Fibroblast of lung (primary cell): ENCODE measurements at places on chromosomes 3 and 15.

DNA sequence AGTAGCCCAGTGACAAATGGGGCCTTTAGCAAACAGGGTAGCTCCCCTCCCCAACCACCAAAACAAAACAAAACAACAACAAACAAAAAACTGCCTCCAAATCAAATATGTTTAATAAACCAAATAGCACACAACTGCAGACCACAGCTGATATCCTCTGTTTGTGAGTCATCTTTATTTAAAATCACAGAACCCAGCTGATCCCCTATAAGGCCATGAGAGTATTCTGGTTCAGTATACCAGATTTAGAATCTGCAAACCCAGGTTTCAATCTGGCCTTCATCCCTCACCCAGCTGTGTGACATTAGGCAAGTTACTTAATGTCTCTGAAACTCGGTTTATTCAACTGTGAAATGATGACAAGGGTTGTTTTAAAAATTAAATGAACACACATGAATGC lies 124.5 kb downstream of the SUCLG2 start:
- peak; percentile 39 for DNase-seq

GRCh38 chr3:150751781-150752263 lies 11.1 kb downstream of the SIAH2 start:
- no peak for DNase-seq

GRCh38 chr3:81955878-81956277 lies 194.4 kb upstream of the GBE1 start:
- no peak for DNase-seq

- DNase-seq: no peak
Measured at GRCh38 chr15:82943176-82943575, 9.3 kb downstream of the HOMER2 start.

- DNase-seq: peak; percentile 80
Measured at GRCh38 chr3:161142486-161142885, 37.3 kb upstream of the B3GALNT1 start.

- DNase-seq: no peak
Measured at GRCh38 chr3:52608337-52608736, 71.9 kb downstream of the UQCC5 start.

DNA sequence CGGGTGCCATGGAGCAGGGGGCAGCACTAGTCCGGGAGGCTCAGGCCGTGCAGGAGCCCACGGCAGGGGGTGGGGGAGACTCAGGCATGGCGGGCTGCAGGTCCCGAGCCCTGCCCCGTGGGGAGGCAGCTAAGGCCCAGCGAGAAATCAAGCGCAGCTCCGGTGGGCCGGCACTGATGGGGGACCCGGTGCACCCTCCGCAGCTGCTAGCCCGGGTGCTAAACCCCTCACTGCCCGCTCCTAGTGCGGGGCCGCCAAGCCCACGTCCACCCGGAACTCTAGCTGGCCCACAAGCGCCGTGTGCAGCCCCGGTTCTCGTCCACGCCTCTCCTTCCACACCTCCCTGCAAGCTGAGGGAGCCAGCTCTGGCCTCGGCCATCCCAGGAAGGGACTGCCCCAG lies 49.6 kb upstream of the SOX14 start:
- DNase-seq: no peak

DNA sequence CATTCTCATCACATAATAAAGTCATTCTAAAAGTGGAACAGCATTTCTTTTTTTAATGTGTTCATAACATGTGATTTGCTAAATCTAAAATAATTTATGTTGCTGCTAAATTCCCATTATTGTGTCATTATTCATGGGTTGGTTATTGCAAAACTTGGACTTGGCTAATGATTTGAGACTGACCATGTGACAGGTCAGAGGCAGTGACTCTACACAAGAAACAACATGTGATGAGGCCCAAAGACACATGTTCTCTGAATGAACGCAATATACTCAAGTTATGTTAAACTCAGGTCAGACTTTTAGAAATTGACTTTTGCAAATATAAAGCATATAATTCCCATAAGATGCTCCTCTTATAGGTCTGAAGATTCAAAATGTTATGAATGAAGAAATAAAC lies 566.1 kb downstream of the TBL1XR1 start:
- peak; percentile 6 for DNase-seq

- DNase-seq: no peak
Measured at GRCh38 chr15:57144448-57144847, 226.0 kb downstream of the TCF12 start.

- no peak for DNase-seq
Measured at GRCh38 chr3:54999811-55000210, 72.0 kb upstream of the LRTM1 start.

GRCh38 chr3:39202094-39202493 lies 9.7 kb upstream of the XIRP1 start:
- DNase-seq: peak; percentile 4
